GM23338 (cell line): ENCODE measurements at places on chromosomes 2 and 18. TPM values are rescaled to one million over a fixed set of nuclear protein-coding genes. Genes with fewer than 3 reads are reported as not detected.
A peak's percentile ranks its signal among the peaks of the same experiment; 100 is the strongest.

DNA sequence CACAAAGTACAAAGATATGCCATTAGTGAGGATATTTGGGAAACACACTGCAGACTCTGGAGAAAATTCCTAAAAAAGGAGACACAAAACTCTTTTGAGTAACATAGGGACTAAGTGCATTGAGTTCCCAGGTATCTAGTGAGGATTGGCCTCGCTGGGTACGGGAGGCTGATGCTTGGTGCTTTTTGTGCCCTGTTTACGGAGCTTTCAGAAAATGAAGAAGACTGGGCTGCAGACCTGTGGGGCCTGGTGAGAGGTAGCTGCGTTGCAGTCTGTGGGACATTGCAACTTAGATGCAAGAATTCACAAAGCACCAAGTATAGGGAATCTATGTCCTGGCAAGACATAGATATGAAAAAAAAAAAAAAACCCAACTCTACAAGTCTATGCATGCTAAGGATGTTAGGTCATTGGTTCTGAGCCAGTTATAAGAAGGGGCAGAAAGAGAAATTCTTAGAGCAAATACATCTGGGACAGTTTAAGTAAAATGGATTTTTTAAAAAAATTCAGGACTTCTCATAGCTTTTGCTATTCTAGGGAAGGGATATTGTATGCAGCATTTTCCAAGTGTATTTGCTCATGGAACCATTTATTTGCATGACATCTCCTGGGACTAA is 156.0 kb downstream of the SLC4A3 start:
- no peak for DNase-seq

DNA sequence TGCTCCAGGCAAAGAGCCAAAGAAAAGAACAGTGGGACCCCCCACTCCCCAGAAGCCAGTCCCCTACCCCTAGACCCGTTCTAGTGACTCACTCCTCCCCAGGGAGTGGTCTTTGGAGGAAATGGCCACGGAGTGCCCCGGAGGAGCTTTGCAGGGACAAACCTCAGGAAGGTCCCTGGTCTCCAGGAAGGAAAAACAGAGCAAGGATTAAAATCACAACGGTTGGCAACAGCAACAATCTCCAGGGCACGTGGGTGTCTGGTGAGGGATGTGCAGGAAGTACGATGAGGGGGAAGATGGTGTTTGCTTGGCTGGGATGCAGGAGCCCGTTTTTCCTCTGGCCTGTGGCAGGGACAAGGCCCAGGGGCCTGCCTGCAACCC is 135.0 kb downstream of the SMAD2 start:
- no peak for DNase-seq

- peak; percentile 90 for DNase-seq
These were observed 510.3 kb downstream of the RNF144A start for GRCh38 chr2:7427293-7428060.

GRCh38 chr2:228839421-228839876 is 431.6 kb downstream of the PID1 start:
- no peak for DNase-seq

DNA sequence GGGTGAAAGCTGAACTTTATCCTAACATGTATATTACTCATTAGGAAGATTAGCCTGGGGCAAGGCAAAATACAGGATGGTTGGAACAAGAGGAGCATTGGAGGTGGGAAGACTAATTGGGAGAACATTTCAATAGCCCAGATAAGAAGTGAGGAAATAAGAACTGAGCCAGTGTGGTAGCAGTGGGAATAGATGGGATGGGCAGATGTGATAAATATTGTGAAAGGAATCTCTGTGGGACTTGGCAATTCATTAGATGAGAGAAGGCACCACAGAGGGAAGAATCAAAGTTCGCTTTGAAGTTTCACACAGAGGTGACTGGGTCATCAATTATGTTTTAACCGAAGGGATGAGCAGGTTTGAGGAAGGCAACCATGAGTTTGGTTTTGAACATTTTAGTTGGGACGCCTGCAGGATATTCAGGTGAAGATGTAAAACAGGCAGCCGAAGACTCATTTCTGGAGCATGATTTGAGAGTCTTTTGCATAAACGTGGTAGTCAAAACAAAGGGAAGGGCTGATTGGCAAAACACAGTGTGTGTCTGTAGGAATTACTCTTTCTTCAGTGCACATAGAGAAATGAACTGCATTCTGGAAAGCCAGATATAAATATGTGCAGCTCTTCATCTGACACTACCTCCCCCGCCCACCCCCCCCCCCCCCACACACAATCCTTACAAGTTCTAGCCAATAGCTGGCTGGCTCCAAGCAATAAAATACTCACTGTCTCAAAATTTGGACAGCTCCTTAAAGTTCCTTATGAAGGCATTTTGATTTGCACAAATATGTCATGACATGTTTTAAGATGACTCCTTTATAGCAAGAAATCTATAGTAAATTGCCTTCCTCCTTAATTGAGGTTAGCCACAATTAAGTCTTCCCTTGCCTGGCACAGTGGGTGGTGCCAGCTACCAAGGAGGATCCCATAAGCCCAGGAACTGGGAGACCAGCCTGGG is 1.9 kb upstream of the SLC1A4 start:
- no peak for DNase-seq

DNA sequence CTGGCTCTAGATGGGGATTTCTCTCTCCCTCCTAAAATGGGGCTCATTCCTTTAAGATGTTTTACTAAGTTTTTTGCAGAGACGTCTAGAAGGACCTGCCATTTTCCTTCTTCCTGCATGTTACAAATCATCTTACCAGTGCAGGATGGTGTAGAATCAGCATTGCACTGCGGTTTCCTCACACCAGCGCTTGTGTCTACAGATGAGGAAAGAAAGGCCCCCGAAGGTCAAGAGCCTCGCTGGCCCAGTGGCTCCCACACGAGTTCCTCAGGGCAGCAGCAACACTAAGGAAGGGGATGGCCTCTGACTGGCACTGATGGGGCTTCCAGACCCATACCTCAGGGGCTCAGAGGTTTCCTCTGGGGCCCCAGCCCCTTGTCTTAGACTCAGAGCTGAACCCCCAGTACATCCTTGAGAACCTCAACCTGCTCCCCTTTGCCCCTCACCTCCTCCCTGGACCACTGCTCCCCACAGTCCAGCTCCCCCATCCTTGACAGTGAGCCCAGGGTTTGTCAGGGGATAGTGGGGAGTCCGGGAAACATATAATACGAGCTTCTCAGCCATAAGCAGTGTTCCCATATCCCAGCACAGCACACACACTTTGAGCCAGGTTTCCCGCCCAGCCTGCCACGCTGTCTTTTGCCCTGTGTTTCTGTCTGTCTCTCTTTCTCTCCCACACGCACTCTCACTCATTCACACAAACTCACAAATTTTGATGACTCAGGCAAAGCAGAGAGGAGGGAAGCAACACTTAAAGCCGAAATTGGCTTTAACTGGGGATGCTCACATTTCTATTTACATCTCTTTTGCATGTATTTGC is 29.4 kb downstream of the ZFP36L2 start:
- no peak for DNase-seq

- no peak for DNase-seq
These were observed 123.2 kb downstream of the THADA start for GRCh38 chr2:43472527-43473194.

- no peak for DNase-seq
These were observed 88.0 kb downstream of the LTBP1 start for GRCh38 chr2:33034784-33035183.

DNA sequence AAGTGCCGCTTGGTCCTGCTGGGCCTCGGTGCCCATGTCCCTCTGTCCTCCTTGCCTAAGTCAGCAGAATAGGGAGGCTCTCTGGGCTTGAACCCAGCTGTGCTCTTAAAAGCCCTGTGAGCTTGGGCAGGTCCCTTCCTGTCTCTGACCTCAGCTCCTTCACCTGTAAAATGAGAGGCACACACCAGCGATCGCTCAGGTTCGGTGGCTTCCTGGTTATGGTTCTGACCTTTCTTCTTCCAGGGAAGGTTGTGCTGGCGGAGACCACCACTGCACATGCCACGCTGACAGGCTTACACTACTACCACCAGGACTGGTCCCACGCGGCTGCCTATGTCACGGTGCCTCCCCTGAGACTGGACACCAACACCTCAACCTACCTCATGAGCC is 36.1 kb upstream of the MAPRE3 start:
- no peak for DNase-seq

The HOXD1 gene
- 0.39 TPM in 1 of 2 replicates, not detected in the other for total RNA-seq

DNA sequence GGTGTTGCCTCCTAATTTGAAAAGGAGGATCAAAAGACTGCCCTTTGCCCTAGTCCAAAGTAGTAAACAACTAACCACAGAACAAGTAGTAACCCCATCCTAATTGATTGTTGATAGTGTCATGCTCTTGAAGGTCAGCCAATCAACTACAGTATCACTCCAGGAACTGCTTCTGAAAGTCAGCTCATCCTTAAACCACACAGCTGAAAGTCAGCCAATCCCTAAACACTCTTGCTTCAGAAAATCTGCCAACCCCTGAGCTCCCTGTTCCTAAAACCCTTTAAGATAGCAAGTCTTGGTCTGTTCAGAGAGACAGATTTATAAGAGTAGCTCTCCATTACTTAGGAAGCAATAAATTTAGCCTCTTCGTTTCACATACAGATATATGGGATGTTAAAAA is 51.6 kb upstream of the CPO start:
- DNase-seq: no peak
